Anterior cingulate cortex (tissue), 58 donors: ENCODE measurements at places on chromosomes 12 and 14.

DNA sequence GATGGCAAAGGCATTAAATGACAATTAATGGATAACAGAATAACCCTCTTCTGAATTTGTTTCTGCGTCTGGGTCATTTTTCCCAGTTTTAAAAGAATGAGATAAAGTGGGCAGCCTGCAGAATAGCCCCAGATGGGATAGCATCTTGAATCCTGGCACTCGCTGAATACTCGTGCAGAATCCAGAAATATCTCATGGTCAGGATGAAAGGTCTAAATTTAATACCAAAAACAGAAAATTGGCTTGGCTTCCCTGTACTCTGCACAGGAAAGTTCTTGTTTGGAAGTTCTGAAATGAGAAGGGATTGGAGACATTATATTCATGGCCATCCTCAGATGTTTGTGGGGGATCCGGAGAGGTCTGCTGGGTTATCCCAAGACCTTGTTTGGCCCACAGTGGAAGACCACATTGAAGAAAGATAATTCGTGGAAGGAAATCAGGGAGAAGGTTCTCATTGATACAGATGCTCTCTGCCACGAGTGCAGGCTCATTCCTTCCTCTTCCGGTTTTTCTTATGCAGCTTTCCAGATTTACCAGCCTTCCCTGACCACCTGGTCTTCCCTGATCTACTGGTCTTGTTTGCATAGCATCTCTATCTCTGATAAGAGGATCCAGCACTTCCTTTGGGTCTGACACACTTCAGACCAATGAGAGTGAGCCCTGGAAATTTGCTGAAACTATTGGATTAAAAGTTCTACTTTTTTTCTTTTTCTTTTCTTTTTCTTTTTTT is 6.0 kb upstream of the IFT81 start:
- no peak for DNase-seq

GRCh38 chr14:76917745-76918255 is 91.6 kb downstream of the LRRC74A start:
- peak; percentile 56 for DNase-seq

- DNase-seq = peak; percentile 51
Observed at GRCh38 chr12:103956509-103957027, 9.1 kb upstream of the TDG start.

DNA sequence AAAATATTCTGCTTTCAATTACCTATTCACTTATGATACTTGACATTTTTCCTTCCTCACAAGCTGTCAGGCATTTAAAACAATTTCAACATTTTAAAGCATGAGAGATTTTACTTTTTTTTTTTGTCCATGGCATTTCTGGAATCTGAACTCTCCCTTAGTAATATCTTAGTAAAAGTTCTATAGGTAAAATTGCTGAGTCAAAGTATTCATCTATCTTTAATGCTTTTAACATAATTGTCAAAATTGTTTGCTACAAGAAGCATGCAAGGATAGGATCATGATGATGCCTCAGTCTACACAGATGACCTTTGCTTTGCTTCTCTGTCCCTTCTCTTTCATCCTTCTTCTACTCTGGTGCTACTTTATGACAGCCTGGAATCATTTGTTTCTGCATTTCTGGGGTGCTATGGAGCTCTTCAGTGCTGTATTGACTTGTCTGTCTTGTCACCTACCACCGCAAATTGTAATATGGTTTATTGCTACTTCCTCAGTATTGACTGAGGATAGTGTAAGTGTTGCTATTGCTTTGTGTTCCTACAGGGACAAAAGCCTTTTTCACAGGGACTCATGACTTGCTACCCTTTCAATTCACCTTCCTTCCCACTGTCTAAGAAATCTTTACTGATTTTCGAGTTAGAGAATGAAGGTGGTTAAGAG is 589.8 kb upstream of the ATP2B1 start:
- no peak for DNase-seq

DNA sequence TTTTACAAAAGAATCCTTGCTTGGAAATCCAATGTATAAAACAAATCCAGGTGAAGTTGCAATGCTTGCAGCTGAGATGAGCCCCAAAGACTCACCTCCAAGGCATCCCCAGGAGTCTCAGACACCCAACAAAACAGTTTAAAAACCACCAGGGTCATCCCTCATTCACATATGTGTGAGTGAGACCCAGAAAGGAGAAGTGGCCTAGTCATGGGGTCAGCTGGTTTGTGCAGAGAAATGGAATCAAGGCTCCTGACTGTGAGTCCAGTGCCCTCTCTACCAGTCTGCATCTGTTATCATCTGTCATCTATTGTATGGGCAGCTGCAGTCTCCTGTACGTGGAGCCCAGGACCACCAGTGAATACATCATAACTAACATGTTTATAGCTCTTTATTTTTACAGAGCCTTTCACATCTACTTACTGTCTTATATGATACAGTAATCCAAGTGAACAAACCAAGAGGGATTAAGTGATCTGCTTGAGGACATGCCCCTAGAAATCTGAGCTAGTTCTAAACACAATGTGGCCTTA is 27.1 kb downstream of the PLEKHG7 start:
- no peak for DNase-seq

- DNase-seq = no peak
Observed at GRCh38 chr14:51521764-51522163, 129.9 kb upstream of the FRMD6 start.

DNA sequence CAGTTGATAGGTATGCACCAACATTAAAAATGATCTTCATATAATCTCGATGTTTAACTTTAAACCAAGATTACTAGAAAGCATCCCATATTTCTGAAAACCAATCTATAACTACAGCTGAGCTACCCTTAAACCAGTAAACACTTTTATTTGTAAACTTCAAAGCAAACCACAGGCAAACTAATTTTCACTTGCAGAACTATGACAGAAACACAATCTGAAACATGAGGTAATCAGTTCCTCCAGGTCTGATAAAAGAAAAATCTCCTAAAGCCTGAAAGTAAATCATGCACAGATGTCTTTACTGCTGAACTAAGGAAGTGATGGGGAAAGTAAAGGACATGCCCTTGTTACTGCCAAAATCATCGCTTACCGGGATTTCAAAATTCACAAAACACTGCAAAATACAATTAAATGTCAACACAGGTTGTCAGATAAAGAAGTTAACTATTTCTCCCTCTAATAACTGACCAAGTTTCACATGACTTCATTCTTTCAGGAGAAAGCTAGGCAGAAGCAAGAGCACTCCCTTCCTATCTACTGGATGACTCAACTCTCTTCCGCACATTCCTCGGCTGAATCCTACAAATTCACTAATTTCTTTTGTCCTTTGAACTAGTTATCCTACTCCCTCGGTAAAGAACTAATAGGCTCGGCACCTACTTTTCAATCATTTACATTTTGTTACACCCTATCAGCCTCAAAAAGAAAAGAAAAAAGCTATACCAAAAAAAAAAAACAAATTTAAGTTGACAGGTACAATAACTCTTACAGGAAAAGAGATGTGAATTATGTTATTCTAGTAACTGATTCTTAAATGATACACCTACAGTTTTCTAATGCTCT is 1.4 kb downstream of the EEA1 start:
- DNase-seq = no peak

DNA sequence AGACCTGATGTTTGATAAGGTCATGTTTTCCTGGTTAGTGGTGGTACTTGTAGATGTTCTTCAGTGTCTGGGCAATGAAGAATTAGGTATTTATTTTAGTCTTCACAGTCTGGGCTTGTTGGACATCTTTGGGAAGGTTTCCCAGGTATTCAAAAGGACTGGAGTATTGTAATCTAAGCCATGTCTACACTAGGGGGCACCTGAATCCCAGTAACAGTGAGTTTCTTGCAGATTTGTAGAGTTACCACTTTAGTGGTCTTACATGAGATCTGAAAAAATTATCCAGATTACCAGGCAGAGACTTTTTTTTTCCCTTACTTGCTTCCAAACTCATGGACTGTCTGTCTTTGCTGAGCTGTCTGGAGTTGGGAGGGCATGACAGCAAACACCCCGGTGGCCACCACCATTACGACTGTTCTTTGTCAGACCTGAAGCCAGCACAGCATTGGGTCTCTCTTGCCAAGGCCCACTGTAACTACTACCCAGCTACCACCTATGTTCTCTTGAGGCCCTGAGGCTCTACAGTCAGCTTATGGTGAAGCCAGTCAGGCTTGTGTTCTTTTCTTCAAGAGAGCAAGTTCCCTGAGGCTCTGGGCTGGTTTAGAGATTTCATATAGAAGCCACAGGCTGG is 820.7 kb upstream of the FBXO33 start:
- DNase-seq = no peak

GRCh38 chr12:108843187-108843586 is 14.2 kb downstream of the SSH1 start:
- DNase-seq = no peak

DNA sequence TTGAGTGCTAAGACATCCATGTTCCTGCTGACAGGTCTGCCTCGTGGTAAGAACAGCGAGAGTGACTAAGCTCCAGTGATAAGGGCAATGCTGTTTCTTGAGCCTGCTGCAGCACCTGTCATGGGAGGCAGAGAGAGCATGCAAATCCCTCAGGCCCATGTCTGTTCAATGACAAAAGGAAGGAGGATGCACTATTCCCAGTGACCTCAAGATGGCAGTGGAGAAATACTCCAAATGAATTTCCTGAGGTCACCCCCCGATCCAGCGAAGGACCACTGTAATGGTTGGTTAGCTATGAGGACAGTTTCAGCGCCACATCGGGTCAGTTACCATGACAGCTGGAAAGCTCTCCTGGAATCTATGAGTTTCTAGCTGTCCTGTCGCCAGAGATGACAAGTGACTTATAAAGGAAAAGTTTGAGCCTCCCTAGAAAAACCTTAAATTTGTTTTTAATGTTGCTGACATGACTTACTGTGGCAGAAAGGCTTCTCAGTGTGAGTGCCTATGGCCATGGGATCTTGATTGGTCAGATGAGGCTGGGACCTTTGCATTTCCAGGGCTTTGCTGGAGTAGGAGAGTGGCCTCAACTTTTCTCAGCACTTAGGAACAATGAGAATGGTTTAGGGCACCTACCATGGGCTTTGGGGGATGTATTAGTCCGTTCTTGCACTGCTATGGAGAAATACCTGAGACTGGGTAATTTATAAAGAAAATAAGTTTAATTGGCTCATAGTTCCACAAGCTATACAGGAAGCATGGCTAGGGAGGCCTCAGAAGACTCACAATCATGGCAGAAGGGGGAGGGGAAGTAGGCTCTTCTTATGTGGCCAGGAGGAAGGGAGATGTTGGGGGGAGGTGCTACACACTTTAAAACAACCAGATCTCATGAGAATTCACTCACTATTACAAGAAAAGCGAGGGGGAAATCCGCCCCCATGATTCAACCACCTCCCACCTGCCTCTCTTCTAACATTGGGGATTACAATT is 88.0 kb upstream of the TMEM260 start:
- no peak for DNase-seq

- DNase-seq = no peak
Observed at GRCh38 chr12:132646850-132647249, 28.3 kb downstream of the P2RX2 start.

DNA sequence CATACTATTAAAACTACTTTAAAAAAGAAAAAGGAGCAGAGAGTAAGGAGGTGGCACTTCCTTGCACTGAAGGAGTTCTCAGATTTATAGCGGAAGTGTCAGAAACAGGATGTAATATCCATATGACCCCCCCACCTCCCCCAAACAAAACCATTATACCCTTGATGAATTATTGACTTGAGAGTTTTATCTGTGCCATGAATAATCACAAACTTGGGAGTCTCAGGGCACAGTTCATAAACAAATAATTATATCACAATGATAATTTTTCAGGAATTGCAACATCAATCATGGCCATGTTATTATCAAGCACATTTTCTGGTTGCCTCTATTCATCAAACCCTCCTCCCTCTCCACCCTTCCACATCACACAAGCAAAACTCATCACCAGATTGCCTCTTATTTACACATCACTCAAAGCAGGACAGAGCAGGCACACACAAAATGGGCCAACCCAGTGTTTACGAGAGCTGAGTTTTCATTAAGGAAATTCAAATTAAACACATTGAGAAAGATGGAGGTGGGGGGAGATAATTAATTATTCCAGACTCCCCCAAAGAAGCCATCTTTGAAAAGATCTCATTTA is 141.4 kb downstream of the EGLN3 start:
- no peak for DNase-seq

GRCh38 chr14:81235096-81235495 is 14.3 kb upstream of the GTF2A1 start:
- DNase-seq = no peak

DNA sequence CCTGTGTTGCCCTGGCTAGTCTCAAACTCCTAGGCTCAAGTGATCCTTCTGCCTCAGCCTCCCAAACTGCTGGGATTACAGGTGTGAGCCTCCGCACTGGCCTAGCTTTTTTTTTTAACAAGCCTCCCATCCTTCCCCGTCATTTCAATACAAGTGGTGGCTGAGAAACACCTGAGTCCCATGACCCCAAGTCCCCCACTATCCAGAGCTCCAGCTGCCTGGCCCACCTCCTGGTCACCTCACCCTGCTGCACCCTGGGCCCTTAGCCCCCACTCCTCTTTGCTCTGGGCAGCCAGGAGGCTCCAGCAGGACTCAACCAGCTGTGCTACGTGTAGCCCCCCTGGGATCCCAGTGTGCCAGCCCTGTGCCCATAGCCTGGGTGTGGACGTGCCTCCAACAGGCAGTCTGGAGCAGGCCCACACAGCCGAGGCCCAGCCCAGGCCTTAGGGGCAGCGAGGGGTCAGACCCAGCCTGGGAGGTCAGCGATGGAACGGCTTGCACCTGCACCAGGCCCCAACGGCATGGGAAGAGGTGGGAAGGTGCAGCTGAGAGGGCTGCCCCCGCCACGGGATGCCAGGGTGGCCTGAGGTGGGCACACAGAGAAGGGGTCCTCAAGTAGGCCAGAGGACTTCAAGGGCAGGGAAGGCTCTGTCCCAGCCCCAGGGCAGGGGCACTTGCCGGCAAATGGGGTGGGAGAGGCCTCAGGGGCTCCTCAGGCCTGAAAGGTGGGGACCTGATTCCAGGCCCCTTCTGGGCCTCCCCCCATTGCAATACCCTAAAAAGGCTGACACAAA is 6.5 kb downstream of the AHNAK2 start:
- no peak for DNase-seq

DNA sequence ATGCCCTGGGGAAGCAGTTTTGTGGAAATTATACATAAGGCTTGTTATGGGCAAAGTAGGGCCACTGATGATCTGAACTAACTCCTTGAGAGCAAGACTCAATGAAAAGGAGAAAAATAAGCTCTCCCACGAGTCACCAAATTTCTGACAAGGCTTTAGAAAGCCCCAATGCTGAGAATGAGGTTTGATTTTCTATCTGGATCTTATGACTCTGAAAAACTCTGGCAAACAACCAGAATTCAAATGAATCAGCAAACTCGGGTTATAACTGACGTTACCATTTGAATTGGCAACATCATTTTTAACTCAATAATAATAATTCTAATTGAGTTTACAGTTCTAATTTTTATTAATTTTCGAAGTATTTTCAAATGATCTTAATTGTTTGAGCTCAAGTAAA is 79.1 kb downstream of the KCNK10 start:
- DNase-seq = no peak

- DNase-seq = no peak
Observed at GRCh38 chr12:57012600-57013465, 3.5 kb downstream of the TAC3 start.

- DNase-seq = no peak
Observed at GRCh38 chr12:107684029-107684795, 1.4 kb upstream of the PWP1 start.

- DNase-seq = no peak
Observed at GRCh38 chr12:29970501-29970900, 186.8 kb upstream of the TMTC1 start.
